Right kidney (tissue), 9 donors: ENCODE measurements at places on chromosomes 5 and 9.

GRCh38 chr9:126448865-126449577 lies 122.4 kb downstream of the MVB12B start:
- DNase-seq: no peak

DNA sequence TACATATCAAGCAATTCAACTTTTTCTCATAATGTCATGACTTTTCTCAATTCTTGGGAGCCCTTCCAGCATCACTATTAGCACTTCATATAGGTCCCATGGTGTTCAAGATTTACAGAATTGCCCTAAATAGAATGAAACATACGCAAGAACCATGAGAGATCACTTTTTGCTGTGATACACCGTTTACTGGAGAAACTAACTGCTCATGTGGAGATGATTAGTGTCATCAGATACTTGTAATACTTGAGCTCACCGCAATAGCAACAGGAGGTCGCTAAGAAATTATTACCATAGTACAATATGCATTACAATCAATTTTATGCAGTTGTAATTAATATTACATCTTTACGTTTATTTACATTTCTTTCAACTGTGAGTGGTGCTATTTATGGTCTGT lies 4.8 kb upstream of the PCSK5 start:
- no peak for DNase-seq

- DNase-seq: no peak
Measured at GRCh38 chr9:127803507-127804352, 1.0 kb downstream of the FPGS start.

DNA sequence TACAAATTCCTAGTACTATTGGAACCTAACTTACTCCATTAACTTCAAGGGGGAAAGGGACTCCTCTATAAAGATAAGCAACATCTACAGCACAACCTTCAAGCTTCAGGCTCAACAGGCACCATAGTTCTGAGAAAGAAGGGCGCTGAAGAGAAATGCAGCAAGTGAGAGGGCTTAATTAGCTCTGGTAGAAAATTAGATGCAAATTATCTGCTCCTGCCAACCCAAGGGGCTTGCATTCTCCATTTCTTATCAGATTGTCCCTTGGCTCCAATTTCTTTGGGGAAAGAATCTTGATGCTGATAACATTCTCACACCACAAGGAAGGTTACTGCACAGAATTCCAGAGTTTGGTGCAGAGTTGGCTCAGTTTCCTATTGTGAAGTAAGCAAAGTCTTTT lies 214.6 kb downstream of the GABRG2 start:
- no peak for DNase-seq

- no peak for DNase-seq
Measured at GRCh38 chr9:92384375-92384774, 20.0 kb downstream of the OGN start.

DNA sequence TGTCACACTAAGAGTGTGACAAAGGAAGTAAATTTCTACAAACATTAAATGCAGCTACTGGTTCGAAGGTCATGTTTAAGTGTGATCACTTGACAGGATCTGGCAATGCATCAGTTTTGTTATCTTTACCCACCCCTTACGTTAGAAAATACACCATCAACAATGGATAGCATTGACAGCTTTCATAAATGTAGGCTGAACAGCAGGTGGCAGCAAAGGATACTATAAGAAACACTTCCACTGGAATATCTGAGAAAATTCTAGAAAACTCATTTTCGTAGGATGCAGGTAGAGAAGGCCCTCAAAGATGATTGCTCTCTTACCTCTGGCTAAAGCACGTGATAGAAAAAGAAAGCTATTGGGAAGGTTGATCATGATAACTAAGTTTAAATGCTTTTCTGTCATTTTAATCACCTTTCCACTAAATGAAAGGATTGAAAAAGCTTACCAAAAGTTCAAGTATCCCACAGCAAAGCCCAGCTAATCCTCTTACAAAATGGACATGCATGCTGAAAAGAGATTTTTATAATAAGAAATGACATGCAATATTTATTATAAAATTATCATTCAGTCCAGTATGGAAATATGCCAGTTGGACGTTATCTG lies 292.5 kb downstream of the PARP8 start:
- DNase-seq: no peak

GRCh38 chr5:20555034-20555433 lies 567.0 kb upstream of the CDH18 start:
- DNase-seq: no peak

GRCh38 chr9:109027176-109027575 lies 13.9 kb upstream of the CTNNAL1 start:
- no peak for DNase-seq

- no peak for DNase-seq
Measured at GRCh38 chr5:156920042-156920860, 42.8 kb downstream of the TIMD4 start.

DNA sequence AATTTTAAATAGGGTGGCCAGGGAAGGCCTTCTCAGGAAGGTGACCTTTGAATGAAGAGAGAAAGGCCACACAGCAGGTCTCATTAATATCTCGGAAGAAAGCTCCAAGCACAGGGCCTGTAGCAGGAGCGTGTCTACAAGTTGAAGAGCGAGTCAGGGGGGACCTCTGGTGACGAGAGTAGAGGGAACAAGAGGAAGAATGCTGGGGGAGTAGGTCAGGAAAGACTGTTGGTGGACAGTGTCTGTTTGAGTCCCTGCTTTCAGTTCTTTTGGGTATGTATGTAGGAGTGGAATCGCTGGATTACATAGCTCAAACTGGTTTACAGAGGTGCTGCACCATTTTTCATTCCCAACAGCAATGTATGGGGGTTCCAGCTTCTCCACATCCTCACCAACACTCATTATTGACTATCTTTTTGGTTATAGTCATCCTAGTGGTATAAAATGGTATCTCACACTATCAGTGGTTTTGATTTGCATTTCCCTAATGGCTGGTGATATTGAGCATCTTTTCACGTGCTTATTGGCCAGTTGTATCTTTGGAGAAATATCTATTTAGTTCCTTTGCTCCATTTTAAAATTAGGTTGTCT lies 55.8 kb downstream of the NUP214 start:
- DNase-seq: no peak

- DNase-seq: no peak
Measured at GRCh38 chr5:78791501-78792100, 143.0 kb upstream of the LHFPL2 start.
